NCI-H446 treated with DMSO at 0.1 percent for 48 hours (cell line): ENCODE measurements at places on chromosomes 12 and 14.

GRCh38 chr14:75088566-75089373 lies 19.3 kb downstream of the ZC2HC1C start:
- DNase-seq: peak; percentile 12

DNA sequence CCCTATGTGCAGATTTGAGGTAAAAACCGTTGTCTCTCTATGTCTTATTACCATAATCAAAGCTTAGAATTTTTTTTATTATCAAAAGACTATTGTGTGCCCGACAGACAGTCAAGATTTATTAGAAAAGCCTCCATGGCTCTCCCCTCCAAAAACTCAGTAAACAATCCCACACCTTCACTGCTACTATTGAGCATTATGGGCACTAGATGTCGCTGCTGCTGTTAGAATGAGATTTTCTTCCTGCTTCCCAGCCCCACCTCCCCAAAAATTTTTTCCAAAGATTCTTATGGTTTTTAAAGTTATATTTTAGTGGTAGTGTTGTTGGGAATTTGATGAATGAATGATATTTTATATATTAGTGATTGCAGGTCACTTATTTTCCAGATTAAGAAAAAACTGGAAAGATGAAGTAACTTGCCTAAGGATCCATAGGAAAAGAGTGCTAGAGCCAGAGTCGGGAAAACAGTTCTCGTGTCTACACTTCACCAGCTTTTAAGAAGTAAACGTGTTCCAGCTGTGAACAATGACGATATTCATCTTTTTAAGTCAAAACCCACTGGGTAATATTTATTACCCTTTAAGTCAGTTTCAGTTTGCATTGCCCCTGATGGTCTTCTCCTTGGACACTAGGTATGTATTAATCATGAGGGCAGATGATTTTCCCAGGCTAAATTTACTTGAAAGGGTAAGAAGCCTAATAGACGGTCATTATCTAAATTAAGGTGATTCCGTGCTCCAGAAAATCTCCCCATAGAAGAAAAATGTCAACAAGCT lies 12.2 kb upstream of the FOXG1 start:
- DNase-seq: no peak

DNA sequence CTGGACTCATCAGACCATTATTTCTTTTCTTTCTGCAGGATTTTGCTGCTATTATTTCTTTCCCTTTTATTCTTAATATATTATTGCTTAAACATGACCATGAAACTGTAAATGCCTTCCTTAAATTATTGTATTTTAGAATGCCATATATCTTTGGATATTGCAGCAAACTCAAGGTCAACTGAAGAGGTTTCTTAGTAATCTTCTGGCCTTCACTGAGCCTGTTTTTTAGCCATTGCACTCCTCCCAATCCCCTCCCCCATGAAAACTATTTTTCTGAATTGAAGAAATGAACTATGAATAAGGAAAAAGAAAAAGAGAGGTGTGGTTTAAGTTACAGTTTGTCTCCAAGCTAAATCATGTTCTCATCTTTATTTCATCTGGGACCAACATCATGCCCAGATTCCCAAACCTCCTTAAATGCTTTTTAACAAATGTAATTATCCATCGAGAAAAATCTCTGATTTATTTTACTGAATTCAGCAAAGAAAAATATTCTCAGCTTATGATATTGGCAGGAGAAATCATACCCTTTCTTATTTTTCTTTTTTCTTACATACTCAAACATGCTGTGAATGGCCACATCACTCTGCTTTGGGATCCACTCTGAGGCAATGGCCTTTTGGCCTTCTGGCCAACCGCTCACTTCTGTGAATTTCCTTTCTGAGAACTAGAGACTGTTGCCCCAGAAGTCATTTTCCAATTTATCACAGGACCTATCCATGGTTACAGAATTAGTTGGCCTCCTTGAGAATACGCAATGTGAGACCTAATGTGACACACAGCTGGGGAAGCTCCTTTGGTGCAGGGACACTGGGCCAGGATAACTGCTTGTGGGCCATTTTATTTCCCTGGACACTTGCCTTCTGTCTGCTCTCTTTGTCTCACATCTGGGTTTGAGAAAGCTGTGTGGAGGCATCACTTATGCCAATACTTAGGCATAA lies 50.9 kb downstream of the IGF1 start:
- DNase-seq: no peak

GRCh38 chr14:55000381-55000780 lies 26.5 kb downstream of the WDHD1 start:
- no peak for DNase-seq

DNA sequence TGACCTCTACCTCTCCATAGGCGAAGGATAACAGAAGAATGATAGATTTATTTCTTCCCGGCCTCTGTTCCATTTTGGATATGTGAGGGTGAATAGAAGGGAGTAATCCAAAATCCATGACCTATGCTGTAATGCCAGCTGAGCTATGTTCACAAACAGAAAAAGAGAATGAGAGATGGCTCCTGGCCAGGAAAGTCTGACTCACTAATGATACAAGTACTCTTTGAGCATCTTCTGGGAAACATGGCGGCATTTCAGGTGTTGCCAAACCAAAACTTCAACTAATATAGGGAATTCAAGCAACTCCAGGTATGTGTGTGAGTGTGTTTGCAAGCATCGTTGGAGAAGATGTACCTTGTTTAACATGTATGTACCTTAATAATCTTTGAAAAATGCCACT lies 55.1 kb downstream of the MED13L start:
- DNase-seq: peak; percentile 60

GRCh38 chr12:9673404-9674225 lies 4.1 kb downstream of the CLEC2D start:
- DNase-seq: peak; percentile 34

DNA sequence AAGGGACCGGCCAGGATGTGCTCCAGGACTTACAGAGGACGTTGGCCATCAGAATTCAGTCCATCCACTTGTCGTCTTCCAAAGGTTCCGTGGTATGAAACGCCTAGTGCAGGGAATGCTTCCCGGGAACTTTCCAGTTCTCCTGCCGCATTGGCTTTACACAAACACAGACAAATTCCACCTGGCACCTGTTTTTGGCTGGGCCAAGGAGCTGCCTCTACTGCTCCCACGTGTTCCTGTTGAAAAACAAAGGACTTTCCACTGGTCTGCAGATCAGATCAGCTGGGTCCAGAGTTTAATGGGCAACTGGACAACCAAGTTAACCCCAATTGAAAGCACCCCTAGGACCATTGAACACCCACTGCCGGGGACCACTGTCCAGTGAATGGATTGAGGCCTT lies 28.0 kb upstream of the PWP1 start:
- no peak for DNase-seq

DNA sequence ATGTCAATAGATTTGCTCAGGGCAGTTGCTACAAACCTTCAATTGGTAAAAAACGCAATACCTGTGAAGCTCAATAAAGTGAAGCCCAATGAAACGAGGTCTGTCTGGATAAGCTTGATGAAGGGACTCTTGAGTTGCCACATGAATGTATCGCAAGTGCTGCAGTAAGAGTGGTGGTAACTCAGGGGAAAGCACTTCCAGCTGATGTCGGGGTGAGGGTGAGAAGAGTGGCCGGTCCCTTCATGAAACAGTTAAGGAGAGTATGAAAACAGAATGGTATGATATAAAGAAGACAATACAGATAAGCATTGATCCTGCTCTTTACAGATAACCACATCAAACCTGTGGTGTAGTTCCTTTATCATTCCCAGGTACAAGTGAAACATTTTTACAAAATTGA lies 83.4 kb upstream of the EVL start:
- DNase-seq: no peak

GRCh38 chr12:28794211-28794610 lies 354.9 kb upstream of the FAR2 start:
- DNase-seq: no peak

- no peak for DNase-seq
These were observed 13.1 kb downstream of the MAP3K12 start for GRCh38 chr12:53485955-53486735.

- no peak for DNase-seq
These were observed 182.9 kb downstream of the KIF26A start for GRCh38 chr14:104321088-104321801.

GRCh38 chr12:24057920-24058476 lies 108.5 kb upstream of the SOX5 start:
- no peak for DNase-seq

GRCh38 chr12:93109551-93110203 lies 180.6 kb upstream of the EEA1 start:
- peak; percentile 91 for DNase-seq

DNA sequence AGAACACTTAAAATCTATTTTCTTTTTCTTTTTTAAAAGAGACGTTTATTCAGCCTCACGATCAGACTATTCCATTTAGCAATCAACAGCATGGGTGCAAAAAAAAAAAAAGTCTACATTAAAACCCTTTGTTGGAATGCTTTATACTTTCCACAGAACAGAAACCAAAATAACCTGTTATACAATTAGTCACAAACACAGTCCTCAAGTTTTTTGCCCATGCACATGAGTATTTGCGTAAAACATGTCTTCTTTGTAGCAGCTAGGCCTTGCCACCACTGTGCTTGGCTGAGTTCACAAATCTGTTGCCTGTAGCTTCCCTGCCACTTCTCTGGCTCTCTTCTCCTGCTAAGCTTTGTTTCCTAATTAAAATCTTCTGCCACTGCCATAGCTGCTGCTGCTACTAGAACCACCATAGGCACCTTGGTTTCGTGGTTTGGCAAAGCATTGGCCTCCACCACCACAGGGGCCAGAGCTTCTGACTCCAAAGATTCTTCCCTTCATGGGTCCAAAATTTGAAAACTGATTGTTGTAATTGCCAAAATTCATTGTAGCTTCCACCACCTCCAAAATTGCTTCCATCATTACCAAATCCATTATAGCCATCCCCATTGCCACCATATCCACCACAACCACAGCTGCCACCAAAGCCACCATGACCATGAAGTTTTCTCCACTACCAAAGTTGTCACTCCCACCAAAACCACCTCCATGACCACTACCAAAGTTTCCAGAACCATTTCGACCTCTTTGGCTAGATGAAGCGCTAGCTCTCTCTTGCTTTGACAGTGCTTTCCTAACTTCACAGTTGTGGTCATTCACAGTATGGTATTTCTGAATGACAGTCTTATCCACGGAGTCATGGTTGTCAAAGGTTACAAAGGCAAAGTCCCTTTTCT lies 38.1 kb downstream of the KLRG1 start:
- no peak for DNase-seq

- no peak for DNase-seq
These were observed 91.7 kb downstream of the SINHCAF start for GRCh38 chr12:31234053-31234840.

DNA sequence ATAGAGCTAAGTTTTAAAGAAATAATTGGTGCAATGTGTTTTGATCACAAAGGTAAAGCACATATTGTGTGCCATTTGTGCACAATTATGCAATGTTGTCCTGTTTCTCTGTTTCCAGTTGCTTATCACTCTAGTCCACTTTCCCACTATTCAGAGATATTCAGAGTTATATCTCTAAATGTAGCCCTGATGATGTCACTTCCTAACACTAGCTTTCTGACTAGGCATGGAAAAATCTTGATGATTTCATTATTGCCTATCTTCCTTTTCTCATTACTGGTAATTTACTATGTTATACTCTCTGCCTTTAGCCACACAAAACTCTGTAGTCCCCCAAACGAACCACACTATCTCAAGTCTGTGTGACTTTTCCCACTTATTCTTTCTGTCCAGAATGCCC lies 221.2 kb downstream of the TRHDE start:
- no peak for DNase-seq

DNA sequence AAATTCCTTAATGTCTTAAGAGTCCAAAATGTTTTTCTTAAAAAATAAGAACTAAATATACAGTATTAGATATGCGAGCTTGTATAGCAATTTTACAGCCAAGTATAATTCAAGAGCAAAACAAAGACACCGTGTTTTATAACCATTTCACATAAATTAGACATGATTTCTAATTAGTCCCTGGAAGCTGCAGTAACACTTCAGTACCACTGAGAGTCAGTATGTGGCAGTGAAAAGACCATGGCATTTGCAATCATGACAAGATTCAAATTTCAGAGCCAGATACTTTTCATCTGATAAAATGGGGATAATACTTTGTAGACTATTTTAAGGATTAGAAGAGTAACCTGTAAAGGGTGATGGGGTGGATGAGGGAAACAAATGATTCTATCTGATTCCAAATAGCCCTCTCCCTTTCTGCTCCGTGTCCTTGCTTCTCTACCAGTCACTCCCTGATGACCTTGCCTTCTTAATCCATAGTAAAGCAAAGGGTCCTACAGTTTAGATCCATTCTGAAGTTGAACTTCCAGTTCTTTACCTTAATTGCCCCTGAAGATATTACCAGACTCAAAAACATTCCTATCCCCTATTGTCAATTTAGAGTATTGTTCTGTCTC lies 145.4 kb upstream of the ABCD2 start:
- DNase-seq: peak; percentile 50

GRCh38 chr12:19299765-19300164 lies 139.5 kb upstream of the AEBP2 start:
- no peak for DNase-seq

GRCh38 chr14:52363041-52363704 lies 49.1 kb downstream of the PTGER2 start:
- DNase-seq: no peak
